ENCODE measurements at places on chromosomes 5 and 9. TPM values are rescaled to one million over a fixed set of nuclear protein-coding genes. Genes with fewer than 3 reads are reported as not detected.

STK32A gene
- 8.6 TPM for total RNA-seq

CFAP157 gene
- 2.9 TPM for total RNA-seq

GRCh38 chr9:69697475-69697874 lies 25.3 kb upstream of the APBA1 start:
- no peak for DNase-seq

DNA sequence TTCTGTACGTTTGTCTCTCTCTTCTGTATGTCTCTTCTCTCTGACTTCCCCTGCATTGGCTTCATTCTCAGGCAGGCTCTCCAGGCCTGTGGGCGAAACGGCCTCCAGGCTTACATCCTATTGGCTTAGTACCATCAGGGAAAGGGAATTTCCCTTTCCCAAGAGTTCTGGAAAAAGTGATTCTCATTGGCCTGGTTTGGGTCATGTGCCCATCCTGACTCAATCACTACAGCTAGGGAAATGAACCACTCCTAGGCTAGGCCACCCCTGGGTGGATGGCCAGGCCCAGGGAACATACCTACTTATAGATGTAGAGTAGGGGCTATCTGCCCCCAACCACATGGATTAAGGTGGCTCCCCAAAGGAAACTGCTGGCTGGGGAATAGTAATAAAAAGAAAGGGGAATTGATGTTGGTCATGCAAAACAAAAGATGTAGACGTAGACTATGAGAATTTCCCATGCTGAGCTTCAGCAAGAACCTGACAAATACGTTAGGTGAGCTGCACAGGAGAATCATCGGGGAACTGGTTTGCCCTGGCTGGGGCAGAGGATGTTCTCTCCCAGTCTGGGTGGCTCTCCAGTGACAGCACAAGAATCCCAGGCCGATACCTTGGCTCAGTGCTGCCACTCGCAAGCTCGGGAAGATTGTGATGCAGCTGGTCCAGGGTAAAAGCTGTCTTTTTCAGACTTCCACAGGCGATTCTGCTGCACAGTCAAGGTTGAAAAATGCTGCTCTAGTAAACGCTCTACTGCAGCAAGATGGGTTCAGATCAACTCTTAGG lies 3.7 kb upstream of the EGR1 start:
- DNase-seq: no peak

HSD17B3 gene
- 0.66 TPM for total RNA-seq

DNA sequence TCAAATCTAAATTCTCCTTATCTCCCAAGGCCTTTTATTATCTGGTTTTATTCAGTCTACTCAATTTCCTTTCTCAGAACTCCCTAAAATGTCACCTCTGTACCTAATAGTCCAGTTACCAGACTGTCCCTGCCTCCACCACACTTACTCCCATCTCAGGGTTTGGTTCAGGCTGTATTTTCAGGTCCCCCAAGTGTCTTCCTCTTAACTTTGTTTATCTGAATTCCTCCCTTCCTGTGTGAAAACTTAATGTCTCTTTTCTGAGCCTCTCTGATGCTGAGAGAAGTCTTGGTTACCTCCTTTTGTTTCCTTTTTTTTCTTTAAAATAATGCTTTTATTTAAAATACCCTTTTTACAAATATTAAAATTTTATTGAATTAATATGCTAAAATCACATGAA lies 133.4 kb downstream of the PAM start:
- no peak for DNase-seq

DNA sequence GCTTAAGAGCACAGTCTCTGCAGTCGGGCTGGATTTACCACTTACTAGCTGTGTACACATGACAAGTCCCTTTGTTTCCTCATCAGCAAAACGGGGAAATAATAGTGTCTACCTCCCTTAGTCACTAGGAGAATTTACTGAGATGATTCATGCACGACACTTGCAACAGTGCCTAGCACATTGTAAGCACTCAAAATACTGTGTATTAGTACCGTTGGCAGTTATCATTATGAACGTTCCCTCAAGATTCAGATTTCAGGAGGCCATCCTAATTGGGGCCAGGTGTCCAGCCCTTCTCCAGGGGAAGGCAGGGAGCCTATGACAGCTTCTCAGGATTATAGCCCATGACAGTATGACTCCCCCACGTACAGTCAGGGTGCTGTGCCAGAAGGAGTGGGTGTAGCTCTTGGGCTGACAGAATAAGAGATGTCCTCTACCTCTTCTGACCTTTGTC lies 164.3 kb downstream of the DOCK2 start:
- no peak for DNase-seq

DNA sequence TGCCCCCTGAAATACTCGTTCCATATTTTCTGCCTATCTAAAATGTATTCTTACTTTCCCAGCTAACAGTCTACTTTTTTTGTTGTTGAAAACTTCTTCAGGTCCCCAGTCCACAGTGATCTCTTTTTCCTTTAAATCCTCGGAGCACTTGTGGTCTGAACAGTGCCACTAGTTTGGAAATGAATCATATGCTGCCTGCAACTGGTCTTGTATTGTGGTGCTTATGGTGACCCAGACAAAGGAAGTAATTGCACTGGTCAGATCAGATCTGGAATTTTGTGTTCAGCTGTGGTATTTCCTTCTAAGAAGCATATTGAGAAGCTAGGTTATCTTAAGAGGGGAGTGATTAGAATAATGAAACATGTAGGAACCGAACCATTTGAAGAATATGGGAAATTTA lies 2.9 kb downstream of the UNC13B start:
- no peak for DNase-seq

DNA sequence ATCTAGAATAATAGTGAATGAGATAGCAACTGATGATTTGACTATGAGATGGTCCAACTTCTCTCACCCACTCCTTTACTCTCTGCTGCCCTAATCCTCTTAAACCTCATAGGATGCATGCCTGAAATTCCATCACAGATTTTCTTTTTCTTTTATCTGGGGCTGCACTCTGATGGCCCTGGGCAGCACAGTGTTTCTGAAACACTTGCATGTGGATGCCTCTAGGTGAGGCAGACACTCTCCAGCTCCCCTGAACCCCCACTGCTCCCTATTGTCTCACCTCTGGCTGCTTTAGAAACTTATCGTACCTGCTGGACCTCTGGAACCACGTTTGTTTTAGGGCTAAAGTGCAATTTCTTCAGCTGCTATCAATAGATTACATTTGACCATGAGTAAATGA lies 67.5 kb downstream of the HTR4 start:
- no peak for DNase-seq

FOXD4L6 gene
- total RNA-seq: not detected

DNA sequence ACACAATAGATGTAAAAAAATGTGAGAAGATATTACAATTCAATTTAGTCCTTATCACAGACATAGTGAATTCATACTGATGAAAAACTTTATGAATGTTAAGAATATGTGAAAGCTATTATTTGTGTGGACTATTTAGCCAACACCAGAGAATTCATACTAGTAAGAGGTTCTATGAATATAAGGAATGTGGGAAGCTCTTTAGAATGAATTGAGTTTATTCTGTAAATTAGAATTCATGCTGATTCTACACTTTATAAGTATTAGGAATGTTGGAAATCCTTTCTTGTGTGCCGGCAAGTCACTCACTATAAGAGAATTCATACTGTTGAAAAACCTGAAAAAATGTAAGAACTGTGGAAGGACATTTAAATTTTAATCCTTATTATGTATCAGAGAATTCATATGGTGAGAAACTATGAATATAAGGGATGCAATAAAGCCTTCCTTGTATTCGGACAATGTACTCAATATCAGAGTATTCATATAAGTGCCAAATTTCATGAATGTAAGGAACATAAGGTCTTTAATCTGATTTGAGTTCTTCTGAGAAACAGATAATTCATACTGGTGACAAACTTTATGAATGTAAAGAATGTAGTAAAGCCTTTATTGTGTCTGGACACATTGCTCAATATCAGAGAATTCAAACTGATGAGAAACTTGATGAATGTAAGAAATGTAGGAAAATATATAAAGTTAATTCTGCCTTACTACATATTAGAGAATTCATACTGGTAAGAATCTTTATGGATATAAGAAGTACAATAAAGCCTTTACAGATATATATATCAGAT lies 21.6 kb upstream of the PCDHA1 start:
- DNase-seq: no peak

DNA sequence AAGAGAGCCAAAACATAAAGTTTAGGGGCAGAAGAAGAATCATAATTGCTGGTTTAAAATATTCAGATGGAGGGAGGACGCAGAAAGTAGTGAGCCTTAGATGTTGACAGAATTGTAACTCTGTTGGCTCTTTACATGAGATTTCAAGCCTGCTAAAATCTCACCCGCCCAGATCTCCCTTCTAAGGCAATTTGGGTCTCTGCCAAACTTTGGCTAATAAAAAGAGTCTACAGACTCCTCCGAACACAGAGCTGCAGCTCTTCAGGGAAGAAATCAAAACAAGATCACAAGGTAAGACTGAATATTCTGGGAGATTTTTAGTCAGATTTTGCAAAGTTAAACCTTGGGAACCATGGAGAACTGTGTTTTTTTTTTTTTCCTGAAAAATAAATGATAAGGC lies at the start of gene IL33:
Gene IL33 (plus strand): TSS at position 246 of the 400 bp plus-strand sequence. CDS start 25,888 bp downstream, outside the sequence.
- DNase-seq: peak; percentile 34

CCDC192 gene
- total RNA-seq: not detected

DNA sequence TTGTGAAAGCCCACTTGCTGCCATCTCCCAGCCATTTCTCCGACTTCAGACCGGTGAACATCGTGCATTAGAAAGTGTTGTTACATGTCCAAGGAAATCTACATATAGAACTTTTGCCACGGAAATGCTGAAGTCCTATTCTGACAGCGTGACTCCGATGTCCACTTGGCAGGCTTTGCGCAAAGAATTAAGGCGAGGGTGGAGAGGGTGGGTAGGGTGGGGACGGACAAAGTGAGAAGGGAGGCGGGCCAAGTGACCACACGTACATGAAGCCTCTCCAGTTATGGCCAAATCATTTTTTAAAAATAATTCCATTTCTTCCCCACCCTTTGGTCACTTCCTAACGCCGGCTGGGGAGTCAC lies 460 bp upstream of the ACO1 start:
- peak; percentile 12 for DNase-seq

DNA sequence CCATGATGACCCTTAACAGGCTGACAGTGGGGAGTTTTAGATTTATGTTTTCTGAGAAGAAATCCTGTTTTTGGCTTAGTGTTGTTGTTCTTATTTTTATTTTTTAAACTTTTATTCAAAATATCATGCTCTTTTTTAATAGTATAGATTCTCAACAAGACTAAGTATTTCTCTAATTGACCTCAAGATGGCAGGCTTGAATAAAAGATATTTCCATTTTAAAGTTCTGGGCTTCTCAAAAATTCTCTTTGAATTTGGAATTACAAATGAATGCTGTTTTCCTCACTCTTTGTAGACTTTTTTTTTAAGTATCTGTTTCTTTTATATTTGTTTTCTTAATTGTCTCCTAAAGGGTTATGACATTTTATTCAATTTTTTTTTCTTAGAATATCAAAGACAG lies 50.0 kb upstream of the SH3GL2 start:
- no peak for DNase-seq

DNA sequence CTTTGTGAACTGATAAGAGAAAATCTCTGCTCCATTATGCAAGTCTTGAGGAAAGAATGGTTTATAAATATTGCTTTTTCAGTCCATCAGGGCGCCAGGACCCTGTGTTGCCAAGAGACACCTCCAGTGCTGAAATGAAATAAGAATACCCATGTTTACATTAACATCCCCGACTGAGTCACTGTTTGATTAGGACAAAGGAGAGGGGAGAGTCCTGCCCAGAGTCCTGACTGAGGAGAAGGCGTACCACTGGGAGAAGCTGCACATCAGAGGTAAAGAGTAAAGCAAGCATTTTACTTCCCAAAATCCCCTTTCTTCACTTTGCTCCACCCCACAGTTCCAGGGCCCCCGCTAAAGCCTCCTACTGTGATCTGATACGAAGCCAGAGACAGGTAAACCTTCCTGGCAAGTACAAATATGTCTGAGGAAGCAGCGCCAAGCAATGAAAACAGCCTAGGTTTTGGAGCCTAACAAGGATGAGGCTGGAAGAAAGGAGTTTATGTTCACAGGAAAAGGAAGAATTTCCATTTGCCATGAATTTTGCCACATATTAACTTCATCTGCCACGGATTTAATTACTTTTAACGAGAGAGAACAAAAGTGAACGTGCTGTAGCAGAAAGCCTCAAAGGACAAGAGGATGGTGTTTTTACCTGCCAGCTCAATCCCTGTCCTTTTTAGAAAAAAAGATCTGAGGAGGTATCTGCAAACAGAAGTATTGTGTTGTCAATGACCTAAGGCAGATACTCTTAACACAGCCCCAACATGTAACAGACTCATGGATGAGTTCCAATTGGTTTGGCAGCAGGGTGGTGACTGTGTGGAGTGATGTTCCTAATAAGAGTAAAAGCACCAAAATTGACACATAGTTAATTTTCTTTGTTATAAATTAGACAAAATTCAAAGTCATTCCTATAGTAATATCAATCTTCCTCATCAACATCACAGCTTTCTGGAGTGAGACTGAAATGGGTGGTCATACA lies 209.4 kb upstream of the TLE4 start:
- DNase-seq: no peak

- DNase-seq: no peak
Measured at GRCh38 chr5:142827934-142828576, 57.9 kb downstream of the ARHGAP26 start.

DNA sequence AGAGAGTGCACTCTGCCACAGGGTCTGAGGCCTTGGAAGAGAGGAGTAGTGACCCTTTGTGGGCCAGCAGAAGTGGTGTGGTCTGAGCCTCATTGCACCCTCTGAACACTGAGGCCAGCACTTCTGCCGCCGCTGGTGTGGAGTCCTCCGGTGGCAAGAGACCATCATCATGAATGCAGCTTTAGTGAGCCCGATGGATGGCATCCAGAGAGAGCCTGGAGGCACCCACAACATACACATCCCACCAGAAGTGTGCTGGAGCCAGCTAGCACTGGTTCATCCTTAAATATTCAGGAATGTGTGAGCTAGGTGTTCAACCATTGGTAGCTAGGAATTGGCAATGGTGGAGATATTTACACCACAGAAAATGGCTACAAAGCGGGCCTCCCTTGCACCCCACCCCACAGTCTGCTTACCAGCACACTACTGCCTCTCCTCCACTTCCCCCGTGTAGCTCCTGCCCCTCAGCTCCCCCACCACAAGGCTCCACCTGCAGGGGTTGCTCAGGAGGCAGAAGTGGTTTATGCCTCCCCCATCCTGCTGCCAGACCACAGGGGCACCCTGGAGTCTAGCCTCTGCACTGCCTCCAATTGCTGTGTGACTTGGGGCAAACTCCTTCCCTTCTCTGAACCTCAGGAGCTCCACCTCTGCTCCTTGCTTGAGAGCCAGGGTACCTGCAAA lies 16.4 kb downstream of the SLC6A7 start:
- no peak for DNase-seq

NR2F1 gene
- total RNA-seq: 49.5 TPM
